Iris pigment epithelial cell (primary cell): ENCODE measurements at places on chromosomes 12 and 14.

DNA sequence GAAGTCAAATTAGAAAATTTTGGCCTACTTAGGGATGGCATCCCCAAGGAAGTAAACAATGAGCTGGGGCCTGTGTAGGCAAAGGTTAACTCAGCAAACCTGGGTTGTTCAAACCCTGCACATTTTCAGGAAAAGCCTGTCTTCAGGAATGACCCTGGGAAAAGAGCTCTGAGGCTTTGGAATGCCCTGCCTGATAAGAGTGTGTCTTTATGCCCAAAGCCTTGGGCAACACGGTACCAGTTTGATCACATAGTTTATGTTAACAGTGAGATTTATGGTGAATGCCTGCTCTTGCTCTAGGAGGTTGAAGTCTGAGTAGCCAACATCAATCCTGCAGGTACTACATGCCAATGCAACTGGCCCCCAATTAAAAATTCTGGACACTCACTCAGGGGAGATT lies 28.2 kb upstream of the STAB2 start:
- no peak for DNase-seq

DNA sequence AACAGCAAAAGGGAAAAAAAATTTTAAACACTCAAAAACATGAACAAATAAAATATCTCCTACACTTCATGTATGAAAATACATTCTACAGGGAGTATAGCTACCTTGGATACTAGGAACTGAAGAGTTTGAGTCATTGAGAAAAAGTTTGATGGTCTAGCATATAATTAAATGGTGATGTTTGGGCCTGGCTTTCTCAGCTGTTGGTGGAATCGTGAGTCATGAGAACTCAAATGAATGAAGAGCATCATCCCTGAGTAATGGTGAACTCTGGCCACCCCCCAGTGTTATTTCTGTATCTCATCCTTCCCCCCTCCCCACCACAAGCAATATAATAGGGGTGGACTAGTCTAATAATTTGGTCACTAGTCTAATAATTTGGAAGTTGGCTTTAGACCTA lies 6.7 kb upstream of the SLC6A15 start:
- DNase-seq = peak; percentile 80

- DNase-seq = peak; percentile 28
Measured at GRCh38 chr12:109255377-109255776, 53.7 kb downstream of the FOXN4 start.

GRCh38 chr12:3655328-3655900 lies 97.5 kb downstream of the CRACR2A start:
- DNase-seq = peak; percentile 22

- no peak for DNase-seq
Measured at GRCh38 chr12:49953961-49954846, 3.7 kb downstream of the AQP2 start.

- DNase-seq = no peak
Measured at GRCh38 chr12:52056801-52057637, 5.8 kb downstream of the NR4A1 start.

GRCh38 chr12:66074561-66074960 lies 56.0 kb downstream of the LLPH start:
- DNase-seq = peak; percentile 86

- no peak for DNase-seq
Measured at GRCh38 chr12:11186837-11187236, at the start of gene TAS2R42. TAS2R42 (minus strand) TSS chr12:11186937; CDS start chr12:11186937, 0 bp downstream.

DNA sequence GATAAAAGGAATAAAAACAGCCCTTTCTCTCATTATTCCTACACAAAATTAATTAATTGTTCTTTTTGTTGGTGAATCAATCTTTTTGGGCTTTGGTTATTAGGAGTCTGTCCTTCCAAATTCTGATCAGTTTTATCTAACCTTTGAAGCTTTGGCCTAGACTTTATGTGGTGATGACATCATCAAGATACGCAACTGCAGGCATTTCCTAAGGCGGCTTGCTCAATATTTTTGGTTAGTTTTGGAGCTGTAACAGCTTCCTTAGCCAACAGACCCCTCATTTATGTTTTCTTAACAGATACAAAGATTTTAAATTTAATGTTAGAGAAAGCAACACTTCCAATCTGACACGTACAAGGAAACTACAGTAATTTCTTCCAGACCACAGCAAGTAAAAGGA lies 87.8 kb upstream of the PDE3A start:
- no peak for DNase-seq

- DNase-seq = peak; percentile 14
Measured at GRCh38 chr12:5554711-5555110, 122.8 kb downstream of the NTF3 start.

GRCh38 chr14:97306133-97306759 lies 509.1 kb downstream of the VRK1 start:
- DNase-seq = no peak
